ENCODE measurements at places on chromosomes 13 and 19. TPM values are rescaled to one million over a fixed set of nuclear protein-coding genes. Genes with fewer than 3 reads are reported as not detected.

DNA sequence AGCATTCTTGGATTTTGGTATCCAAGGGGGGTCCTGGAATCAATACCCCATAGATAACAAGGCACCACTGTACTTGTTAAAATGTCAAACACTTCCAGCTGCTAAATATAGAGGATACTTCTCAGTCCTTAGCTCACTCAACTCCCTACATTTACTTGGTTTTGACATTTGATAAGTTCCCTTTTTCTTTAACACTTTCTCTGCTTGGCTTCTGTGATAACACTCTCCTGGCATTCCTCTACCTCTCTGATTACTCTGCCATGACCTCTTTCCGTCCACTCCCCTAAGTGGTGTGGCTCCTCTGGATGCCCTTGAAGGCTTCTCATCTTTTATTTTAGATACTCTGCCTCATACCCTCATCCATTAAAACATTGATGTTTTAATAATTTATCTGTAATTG is 65.2 kb downstream of the MICU2 start:
- DNase-seq, result no peak
- H3K27me3 ChIP-seq, result no peaks in the 10 kb centered on the region
- H3K4me3 ChIP-seq, result peak overlapping the region; percentile 9

DNA sequence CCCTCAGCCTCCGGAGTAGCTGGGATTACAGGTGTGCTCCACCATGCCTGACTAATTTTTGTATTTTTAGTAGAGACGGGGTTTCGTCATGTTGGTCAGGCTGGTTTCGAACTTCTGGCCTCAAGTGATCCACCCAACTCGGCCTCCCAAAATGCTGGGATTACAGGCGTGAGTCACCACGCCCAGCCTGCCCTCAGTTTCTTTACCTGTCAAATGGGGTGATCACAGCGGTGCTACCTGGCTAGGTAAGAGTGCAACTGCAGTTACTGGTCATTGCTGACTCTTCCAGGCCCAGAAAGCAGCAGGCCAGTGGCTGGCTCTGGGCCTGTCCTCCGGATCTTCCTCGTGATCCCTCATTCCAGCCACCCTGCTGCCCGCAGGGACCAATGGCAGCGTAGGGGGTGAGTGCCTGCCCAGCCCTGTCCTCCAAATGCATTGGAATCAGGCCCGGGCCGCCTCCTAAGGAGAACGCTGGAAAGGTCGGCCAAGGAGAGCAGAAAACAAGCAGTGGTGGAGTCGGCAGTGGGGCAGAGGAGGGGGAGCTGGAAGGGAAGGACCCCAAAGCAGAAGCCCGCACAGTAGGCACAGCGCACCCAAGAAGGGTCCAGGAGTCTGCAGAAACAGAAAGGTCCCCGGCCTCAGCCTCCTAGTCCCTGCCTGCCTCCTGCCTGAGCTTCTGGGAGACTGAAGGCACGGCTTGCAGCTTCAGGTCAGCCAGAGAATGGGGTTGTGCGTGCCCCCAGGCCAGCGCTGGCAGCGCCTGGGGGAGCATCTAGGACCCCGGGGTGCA is 1.8 kb upstream of the SLC27A1 start:
- H3K4me1 ChIP-seq, result peaks cover 10% of the 10 kb centered on the region
- H3K36me3 ChIP-seq, result no peaks in the 10 kb centered on the region
- peaks cover 5% of the 10 kb centered on the region for H3K27me3 ChIP-seq

TMEM161A gene
- 16.2 TPM for total RNA-seq

EPS8L1 gene
- total RNA-seq, result 114 TPM

CPT1C gene
- total RNA-seq, result 133 TPM

HAUS8 gene
- total RNA-seq, result 9.1 TPM

Data from glutamatergic neuron (in vitro differentiated cells).